ENCODE measurements at places on chromosomes 7 and 10.

GRCh38 chr10:8238986-8239385 is 184.5 kb downstream of the GATA3 start:
- ATAC-seq = no peak

DNA sequence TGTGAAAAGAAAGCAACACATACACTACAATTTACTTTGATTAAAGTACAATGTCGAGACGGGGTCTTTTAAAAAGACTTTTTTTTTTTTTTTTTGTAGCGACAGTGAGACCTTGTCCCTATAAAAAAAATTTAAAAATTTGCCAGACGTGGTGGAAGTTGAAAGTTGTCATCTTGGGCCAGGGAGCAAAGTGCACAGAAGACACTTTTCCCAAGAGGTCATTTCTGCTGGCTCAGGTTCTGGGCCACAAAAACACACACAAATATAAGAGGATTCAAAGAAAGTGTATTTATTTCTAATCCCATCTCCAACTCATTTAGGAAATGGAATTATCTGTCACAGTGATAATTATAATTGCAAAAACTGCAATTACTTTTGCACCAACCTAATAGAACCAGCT is 24.7 kb downstream of the SLC26A3 start:
- no peak for ATAC-seq

DNA sequence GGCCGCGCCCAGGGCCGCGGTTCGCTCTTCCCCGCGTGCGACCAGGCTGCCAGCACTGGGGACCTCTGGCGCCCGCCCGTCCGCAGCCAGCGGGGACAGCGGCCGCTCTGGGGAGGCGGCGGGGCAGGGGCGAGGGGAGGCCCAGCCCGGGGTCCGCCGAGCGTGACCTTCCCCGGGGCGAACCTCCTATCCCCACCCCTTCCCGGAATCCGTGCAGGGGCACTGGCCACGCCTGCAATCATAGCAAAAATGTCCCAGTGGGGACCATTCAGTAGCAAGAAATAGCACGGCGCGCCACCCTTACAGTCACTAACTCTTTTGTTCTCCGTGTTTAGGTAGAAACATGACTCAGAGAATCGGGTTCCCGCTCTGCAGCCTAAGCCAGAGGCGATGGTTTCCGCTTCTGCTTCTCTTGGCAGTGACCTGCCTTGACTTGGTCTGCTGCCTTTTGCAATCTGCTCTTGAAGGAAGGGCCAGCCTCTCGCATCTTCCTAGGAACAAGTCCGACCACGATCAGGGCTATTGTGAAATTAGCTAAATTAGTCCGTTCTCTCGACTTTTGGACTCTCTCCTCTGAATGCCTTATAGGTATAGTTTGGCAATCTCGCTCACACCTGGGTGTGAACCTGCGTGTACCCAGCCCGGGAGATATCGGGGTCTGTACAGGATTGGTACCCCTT is 79.3 kb upstream of the ACBD5 start:
- ATAC-seq = peak; percentile 85

- no peak for ATAC-seq
Observed at GRCh38 chr10:58661336-58661735, 148.7 kb downstream of the BICC1 start.

- ATAC-seq = no peak
Observed at GRCh38 chr7:45624392-45624760, 50.2 kb downstream of the ADCY1 start.

- no peak for ATAC-seq
Observed at GRCh38 chr7:111356941-111357340, 205.4 kb downstream of the IMMP2L start.

GRCh38 chr10:52539463-52539862 is 225.4 kb downstream of the DKK1 start:
- peak; percentile 16 for ATAC-seq

DNA sequence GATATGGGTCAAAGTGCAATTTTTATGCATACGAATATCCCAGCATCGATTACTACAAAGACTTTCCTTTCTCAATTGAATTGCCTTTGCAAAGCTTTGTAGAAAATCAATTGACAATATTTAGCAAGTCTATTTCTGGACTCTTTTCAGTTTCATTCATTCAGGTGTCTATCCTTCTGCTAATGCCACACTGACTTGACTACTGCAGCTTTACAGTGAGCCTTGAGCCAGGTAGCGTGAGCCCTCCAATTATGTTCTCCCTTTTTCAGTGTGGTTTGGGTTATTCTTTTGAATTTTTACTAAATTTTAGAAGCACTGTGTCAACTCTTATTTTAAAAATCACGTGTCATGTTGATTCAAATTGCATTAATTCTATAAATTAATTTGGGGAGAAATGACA is 19.5 kb upstream of the AKR1E2 start:
- ATAC-seq = no peak

GRCh38 chr7:49563693-49564378 is 209.6 kb upstream of the VWC2 start:
- no peak for ATAC-seq

GRCh38 chr10:6795541-6795940 is 215.5 kb upstream of the PRKCQ start:
- no peak for ATAC-seq

DNA sequence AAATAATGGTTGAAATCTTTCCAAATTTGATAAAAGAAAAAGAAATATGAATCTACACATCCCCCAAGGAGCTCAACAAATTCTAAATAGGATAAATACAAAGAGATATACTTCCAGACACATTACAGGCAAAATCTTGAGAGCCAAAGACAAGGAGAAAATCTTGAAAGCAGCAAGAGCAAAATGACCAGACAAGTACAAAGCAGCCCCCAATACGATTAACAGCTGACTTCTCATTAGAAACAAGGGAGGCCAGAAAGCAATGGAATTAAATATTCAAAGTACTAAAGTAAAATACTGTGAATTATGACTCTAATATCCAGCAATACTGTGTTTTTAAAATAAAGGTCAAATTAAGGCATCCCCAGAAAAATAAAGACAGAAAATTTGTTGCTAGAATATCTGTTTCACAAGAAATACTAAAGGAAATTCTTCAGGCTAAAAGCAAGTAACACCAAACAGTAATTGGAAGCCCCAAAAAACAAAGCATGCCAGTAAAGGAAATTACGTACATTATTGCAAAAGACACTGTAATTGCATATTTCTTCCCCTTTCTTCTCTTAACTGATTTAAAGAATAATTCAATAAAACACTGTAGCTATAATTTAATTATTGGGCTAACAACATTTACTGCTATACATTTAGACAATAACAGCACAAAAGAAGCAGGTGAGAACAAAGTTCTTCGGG is 36.4 kb downstream of the ZNF438 start:
- no peak for ATAC-seq

DNA sequence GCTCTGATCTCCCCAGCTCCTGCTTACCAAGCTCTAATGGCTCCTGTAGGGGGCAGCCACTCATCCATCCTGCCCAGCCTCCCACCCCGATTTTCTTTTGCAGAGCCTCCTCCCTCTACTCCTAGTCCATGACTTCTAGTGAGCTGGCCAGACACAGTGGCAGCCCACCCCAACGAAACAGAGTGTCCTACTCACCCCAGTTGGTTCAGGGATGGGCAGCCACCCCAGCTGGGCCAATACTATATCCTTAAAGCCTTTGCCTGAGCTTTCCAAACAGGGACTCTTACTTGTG is 77.1 kb downstream of the GRID1 start:
- no peak for ATAC-seq

DNA sequence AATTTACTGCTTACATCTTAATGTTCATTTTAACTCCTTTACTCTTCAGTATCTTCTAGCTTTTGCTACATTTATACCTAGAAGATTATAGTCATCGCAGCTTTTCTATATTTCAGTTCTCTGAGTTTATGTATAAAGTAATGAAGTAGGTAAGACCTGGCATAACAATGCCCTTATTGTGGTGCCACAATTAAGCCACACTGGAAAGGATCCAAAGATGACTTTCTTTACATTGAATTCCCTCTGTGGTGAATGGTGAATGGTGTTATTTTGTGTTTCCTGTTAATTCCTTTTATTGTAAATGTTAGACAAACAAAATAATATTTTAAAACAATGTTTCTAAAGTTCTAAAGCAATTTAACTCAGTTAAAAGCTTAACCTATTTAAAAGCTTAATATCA is 36.2 kb downstream of the SEMA3D start:
- no peak for ATAC-seq

DNA sequence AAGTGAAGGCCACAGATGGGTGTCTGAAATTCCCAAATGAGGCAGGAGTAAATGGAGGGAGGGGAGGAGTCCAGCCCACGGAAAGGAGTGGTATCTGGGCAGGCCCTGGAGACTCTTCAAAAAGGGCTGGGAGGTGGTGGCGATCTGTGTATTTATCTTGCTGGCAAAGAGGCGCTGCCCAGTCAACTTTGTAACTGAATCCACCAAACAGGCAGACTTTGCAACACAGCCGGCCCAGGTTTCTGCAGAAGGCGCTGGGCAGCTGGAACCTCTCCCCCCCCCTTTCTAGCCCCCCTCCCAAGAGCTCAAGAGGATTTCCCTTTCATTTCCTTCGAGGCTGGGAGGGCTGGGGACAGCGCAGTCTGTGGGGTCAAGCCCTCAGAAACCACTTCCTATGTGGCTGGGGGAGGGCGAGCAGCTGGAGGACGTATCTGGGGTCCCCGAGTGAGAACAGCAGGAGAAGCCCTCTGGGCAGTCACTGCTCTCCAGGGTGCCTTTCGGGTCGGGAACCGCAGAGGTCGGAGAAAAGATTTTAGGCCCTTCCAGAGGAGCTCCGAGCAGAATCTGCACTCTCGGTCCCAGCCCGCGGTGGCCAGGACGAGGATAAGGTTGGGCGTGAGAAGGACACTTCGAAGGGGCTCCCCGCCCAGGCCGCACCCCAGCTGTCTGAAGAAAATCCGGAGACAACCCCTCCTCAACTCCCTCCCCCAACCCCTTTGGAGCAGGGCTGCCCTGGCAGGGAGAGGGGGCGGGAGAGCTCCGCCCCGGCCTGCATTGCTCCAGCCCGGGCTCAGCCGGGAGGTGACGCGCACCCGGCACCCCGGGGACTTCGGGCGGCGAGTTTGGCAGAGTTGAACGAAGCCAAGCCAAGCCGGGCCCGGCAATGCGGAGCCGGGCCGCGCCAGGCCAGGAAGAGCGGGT is 965 bp downstream of the ZCCHC24 start:
- peak; percentile 35 for ATAC-seq

DNA sequence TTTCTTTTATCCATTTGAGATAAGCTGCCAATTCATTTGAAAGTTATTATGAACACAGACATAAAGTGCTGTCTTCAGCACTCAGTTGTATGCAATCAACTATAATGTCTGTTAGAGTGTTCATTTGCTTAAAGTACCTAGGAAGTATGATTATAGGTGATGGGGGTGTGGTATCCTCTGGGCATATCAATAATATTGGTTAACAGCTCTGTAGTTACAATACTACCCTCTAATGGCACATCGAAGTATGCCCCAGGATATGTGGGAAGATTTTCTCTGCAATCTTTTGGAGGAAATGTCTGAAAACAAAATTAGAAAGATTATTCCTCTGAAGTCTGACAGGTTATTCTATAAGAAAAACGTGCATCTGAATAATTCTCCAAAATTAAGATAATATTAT is 429.7 kb downstream of the ARL4A start:
- no peak for ATAC-seq

GRCh38 chr10:51696251-51696650 is 3.1 kb downstream of the CSTF2T start:
- no peak for ATAC-seq

GRCh38 chr10:95280637-95281036 is 10.2 kb downstream of the PDLIM1 start:
- no peak for ATAC-seq

DNA sequence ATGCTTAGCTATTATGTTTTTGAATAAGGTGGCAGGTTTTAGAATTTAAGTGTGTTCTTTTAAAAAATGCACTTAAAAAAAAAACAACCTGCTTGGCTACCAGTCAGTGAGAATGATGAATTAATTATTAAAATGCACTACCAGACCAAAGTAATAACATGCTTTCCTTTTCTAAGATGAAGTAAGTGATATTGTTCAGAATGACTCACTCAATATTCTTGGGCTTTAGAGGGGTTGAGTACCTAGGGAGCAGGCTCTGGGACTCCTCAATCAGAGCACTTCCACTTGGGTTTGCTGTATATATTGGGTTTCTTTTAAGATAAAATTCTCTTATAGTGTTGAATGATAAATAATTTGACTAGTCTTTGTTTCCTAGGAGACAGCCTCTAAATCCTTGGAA is 8.6 kb downstream of the STAM start:
- no peak for ATAC-seq

GRCh38 chr7:157700231-157701005 is 363.6 kb downstream of the DNAJB6 start:
- no peak for ATAC-seq

DNA sequence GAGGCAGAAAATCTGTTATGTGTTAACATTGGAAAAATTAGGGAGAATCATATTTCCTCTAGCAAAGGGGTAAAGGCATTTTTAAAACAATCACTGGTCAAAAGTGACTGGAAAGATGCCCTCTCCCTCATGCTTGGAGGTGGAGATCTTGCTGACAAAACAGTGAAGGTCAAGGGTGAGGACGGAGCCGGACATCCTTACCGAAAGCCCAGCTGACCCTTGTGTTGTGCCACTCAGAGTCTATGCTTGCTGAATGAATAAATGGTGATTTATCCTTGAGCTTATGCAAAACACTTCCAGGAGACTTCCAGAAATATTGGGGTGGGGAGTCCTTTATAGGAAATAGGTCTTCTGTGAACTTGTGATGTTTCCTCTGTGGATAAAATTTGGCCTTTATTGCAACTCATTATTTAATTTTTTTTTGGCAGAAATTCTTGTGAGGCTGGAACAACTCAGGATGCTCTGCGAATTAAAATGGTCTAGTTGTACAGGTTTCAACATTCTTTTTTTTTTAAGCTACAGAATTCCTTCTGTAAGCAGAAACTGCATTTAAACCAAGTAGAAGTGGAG is 28.3 kb upstream of the ELMO1 start:
- no peak for ATAC-seq

DNA sequence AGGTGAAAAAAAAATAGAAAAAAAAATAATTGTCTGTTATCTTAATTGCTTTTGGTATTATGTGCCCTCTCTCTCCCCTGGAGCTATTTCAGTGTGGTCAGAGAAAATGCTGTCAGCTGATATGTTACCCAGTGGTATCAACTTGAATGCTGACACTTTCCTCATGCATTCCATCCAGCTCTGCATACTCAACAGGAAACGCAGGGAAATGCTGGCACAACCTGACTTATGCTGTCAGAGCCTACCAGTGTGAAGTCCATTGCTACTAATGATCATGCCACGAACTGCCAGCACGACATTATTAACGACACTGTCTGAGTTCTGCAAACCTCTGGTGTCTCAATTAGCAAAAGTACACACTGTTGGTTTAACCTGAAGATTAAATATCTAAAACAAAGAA is 182.8 kb downstream of the ZWINT start:
- no peak for ATAC-seq
